ENCODE measurements at places on chromosomes 3 and 15. TPM values are rescaled to one million over a fixed set of nuclear protein-coding genes. Genes with fewer than 3 reads are reported as not detected.

DNA sequence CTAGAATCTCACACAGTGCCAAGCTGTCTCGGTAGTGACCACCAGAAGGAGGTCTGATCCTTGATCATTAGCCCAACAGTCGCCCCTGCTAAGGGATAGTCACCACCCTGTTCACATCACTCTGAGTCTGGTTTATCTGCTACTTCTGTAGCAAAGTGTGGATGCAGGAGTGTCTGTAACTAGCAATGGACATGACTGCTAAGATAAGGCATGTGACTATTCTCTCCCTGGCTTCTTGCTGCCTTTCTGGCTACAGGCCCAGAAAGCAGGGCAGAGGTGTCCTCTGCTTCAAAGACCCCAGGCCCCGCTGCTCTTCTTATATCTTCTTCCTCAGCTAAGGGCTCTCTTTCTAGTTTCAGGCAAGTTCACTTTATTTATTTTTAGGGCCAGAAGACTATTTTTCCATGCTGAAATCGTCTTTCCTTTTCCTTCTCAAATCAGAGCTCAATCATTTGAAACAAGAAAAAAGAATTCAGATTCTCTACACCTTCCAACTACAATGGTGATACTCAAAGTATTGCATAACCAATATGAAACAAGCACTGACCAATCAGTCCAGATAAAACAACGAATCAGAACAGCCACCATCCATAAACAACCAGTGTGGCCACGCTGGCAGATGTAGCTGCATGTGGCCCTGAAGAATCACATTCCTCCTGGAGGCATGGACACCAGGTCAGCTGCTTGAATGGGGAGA lies 8.0 kb upstream of the KNG1 start:
- no peak for DNase-seq

GRCh38 chr3:60274646-60275045 lies 976.6 kb downstream of the FHIT start:
- DNase-seq: no peak

- no peak for DNase-seq
These were observed 704.1 kb upstream of the CFAP20DC start for GRCh38 chr3:59753808-59754450.

- no peak for DNase-seq
These were observed 6.3 kb upstream of the RAMAC start for GRCh38 chr15:82979726-82980125.

FOXB1 gene
- total RNA-seq: 5.9 TPM

- DNase-seq: no peak
These were observed 104.0 kb upstream of the C15orf61 start for GRCh38 chr15:67416891-67417290.

- peak; percentile 29 for DNase-seq
These were observed 107.6 kb upstream of the FXR1 start for GRCh38 chr3:180804916-180805315.

DNA sequence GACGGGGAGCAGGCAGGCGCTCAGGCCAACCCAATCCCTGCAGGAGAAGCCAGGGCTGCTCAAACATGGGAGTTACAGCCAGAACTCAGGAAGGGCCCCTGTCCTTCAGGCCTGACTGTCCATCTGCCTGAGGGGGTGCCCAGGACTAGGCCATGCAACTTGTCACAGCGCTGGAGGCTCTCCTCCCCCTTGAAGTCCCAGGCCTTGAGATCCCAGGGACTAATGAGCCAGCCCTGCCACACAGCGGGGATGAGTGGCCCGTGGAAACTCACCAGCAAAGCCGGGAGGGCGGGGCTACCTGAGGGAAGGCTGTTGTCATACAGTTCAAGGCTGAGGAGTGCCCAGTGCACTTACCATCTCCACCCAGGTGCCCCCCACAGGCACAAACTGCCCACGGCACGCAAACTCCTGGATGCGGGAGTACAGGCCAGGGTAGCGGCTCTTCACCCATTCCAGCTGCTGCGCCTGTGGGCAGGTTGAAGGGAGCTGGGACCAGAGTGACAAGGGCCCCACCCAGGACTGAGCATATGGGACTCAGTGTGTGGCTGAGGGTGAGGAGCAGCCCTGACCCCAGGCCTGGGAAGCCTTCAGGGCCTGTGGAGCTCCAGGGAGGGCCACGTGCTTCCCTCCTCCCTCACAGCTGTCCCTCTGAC lies 6.3 kb downstream of the MAN2C1 start:
- DNase-seq: no peak

GRCh38 chr15:89770041-89770440 lies 6.1 kb upstream of the MESP2 start:
- DNase-seq: no peak

PPM1L gene
- 34.3 TPM for total RNA-seq

- DNase-seq: no peak
These were observed 17.5 kb upstream of the SPTSSB start for GRCh38 chr3:161388855-161389254.

All from neural crest cell (in vitro differentiated cells).